Esophagus muscularis mucosa (tissue), 4 donors: ENCODE measurements at places on chromosomes 13 and 19. TPM values are rescaled to one million over a fixed set of nuclear protein-coding genes. Genes with fewer than 3 reads are reported as not detected.

MISP3 gene
- total RNA-seq: 1.5 TPM

NEK3 gene
- total RNA-seq: 8.6 TPM

GRIN2D gene
- 0.40 TPM for total RNA-seq

LGALS7 gene
- total RNA-seq: not detected

TPTE2 gene
- total RNA-seq: 0.29 TPM

GRCh38 chr19:7744199-7744786 lies 3.0 kb downstream of the CD209 start:
- DNase-seq: no peak

DNA sequence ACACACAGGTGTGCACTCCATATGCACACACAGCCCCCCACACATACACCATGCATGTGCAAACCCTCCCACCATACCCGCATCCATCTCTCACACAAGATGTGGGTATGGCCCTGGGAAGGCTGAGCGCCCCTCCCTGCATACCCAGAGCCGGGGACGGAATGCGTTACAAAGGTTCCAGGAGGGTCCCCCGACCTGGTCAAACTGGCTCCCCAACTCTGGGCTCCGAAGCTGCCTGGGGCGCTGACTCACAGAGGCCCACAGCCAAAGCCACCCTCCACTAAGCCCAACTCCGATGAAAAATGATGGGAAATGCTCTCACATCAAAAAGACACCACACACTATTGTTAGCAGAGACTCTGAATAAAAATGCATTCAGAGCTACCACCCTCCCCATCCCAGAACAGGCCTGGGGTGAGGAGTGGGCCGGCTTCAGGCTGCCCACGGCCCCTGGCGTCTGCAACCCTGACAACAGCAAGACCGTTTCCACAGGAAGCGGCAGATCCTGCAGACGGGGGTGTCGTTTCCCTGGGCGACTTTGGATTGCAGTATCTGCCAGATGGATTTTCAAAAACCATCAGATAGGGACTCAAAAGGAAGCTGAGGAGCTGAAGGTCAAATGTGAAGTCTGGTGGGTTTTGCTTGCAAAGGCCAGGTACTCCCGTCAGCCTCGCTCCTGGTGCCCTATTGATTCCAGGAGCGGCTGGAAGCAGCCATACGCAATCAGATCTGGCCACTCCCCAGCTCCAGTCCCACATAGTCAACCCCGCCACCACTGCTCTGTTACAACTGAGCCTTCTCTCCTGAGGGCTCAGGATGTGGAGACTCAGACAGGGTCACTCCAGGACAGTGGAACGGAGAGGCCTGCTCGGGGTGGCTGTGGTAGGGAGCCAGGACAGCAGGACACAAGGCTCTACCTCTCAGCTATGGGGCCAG lies 14.3 kb downstream of the PEPD start:
- DNase-seq: no peak

GRCh38 chr19:55927991-55928390 lies 4.1 kb downstream of the NLRP13 start:
- DNase-seq: no peak

DNA sequence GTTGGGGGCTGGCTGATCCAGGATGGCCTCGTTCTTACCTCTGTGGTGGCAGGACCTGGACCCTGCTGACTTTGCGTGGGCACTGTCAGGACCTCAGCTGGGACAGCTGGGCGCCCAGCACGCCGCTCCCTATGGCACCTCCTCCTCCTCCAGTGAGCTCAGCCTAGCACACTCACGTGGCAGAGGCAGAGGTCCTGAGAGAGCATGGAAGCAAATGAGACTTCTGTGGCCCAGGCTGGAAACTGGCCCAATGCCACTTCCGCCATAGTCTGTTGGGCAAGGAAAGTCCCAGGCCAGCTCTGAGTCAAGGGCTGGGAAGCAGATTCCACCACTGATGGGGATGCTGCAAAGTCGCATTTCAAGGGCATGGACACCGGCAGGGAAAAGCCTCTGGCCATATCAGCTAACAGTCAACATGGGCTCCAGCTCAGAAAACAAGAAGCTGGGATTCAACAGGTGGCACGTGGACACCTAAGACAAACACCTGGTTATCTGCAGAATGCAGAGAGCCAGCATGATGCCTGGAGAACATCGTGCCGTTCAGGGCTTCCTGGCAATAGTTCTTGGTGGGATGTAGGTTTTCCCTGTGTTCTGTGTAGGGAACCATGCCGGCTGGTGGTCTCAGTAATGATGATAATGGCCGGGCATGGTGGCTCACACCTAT lies 16.7 kb downstream of the MYBPC2 start:
- DNase-seq: no peak

DNA sequence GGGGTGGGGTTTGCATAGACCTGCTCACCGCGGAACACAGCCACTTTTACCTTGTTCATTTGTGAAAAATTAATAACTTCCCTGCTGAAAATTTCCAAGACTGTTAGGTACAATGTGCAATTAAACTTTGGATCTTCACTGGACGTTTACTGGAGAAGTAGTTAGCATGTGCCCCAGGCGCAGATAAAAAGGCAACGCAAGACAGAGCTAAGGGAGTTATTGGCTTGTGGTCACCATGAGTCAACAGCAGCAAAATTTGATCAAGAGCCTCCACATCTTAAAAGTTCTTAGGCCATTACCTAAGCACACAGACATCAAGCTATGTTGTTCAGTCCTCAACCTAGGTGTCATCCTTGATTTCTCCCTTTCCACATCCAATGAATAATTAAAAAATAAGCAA lies 257.0 kb downstream of the LHFPL6 start:
- DNase-seq: no peak

GRCh38 chr19:16862826-16863415 lies 25.9 kb upstream of the F2RL3 start:
- no peak for DNase-seq

- DNase-seq: peak; percentile 100
Measured at GRCh38 chr19:18919086-18919899, at the start of the genes COPE and DDX49. TSS of gene COPE (minus strand) at chr19:18919387. CDS start at chr19:18919348, 39 bp downstream. TSS of gene DDX49 (plus strand) at chr19:18919715. CDS start at chr19:18919742, 27 bp downstream.

DNA sequence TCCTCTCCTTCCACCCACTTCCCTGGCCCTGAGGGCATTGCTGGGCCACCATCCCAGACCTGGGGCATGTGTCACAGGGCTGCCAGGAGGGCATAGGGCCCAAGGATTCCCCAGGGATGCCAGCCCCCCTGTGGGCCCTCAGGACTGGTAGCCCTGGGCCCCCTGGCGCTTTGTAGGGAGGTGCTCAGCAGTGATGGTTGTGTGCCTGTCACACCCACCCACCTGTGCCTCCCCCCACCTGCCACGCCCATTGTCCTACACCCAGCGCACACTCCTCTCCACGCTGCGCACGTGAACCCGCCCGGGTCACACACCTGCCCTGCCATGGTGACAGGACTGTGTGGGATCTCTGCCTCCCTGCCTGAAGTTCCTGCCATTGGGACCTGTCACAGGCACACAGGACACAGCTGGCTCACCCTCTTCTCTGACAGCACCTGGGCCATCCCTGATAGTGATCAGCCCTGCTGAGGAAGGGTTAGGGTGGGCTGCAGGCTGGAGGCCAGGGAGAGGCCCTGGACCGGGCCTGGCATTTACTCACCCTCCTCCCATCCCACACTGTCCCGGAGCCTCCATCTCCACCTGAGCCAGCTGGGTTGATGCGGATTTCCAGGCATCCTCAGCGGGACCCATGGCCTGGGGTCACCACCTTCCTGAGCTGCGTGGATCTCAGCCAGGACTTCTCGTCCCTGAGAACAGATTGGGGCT lies 23.9 kb downstream of the WTIP start:
- DNase-seq: peak; percentile 45

DNA sequence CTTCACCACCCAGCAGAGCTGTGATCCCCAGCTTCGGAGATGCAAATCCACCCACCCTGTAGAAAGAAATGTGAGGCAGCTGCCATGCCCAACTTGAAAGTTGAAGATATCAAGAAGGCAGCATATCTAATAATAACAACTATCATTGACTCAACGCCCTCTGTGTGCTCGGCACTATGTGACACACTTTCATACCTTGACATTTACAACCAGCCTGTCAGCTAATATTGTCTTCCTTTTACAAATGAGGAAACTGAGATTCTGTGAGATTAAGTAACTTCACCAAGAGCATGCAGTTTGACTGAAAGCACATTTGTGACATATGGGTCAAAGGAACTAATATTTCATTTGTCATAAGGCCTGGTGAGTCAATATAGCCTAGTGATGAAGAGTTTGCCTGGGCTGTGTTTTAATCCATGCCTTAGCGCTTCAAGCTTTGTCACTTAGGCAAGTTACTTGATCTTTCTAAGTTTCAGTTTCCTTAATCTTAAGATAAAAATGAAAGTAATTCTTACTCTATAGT lies 137.0 kb downstream of the FLT1 start:
- no peak for DNase-seq

DNA sequence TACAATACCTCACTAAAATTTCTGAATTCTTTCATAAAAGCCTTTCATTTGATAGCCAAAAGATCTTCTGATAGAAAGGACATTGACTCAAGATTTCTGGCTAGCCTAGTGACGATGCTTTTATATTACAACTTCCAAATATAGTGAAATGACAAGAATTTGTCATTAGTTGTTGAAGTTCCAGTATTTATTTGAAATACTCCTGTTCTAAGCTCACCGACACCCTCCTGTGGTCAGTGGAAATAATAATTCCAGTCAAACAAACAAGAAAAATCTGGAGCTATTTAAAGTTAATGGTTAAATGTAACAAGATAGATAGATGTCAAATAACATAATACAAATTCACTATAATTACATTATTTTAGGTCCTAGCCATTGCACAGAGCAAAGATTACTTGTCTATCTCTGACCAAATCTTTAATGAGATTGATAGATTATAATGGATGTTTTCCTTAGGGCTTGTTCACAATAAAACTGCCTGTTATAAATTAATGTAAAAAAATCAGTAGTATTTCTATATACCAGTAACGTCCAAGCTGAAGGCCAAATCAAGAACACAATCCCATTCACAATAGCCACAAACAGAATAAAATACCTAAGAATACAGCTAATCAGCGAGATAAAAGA lies 195.5 kb downstream of the RGCC start:
- DNase-seq: no peak

DNA sequence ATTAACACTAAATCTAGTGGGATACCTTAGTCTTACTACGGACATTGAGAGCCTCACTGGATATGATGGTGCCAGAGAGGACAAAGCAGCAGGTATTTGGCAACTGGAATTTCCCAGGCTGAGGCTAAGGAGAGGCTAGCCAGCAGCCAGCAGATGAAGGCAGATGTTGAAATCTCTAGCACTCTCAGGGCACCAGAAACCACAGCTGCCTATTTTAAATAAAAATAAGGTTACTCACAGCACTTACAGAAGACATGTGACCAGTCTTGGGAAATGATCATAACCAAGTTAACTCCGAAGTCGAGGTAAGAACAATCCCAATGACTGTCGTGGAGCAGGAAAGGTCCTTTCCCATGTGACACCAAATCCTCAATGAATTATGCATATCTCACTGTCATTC lies 1726.0 kb downstream of the EFNB2 start:
- DNase-seq: no peak
